ENCODE measurements at places on chromosomes 16 and 17.

DNA sequence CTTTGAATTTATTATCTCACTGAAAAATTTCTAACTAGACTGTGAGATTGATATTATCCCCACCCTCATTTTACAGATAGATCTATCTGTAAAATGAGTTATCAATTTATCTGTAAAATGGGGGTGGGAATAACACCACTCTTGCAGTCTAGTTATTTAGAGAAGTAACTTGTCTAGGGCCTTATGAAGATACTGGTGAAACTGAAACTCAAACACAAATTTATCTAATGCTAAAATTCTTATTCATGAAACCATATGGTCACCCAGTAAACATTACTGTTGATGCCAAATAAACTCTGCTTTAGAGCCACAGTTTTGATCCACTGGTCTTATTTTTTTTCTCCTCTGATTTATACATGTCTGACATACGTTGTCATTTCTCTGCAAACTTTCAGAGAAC, 52.1 kb upstream of the SMIM36 start:
- DNase-seq: no peak

DNA sequence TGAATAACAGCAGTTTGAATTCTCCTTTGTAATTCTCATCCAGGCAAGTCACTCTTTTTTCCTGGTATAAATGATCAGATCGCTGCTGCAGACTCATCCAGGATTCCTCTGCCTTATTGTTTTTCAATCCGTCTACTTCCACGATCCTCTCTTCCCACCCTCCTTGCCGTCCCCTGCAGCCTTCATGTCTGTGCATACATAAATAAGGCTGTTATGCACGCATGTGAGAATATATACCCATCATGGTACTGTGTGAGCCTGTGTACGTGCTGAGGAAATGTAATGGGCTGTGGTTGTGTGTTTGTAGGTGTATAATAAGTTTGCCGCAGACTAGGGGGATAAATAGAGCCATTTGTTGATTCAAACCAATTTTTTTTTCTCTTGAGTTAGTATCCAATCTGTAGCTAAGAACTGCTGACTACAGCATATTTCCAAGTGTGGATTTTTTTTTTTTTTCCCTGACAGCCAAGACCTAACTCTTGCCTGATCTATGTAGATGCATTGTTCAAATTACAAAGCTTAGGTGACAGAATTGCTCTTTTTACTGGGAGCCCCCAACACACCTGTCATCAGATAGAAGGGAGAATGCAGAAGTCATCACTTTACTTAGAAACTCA, 62.2 kb downstream of the RBFOX1 start:
- DNase-seq: no peak

DNA sequence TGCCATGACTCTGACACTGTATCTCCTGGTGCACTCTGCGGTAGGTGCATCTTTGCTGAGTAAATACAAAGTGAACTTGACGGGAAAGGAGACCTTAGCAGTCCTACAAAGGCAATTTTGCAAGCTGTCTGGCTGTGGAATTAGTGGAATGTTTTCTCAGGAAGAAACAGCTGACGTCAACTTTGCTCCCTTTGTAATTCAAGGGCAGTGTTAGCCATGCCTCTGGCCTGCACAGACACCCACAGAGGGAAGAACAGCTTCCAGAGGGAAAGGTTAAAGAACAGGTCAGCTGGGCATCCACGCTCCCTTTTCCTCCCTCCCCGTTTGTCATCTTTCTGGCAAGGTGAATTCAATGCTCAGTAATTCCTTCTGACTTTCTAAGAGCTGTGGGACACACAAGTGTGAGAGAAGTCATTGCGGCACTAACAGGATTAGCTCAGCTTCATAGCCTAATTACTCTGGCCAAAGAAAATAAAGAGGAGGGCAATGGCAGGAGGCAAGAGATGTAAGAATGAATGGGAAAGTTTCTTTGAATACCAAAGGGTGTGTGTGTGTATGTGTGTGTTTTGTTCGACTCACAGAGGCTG, 476.9 kb upstream of the GOT2 start:
- DNase-seq: peak; percentile 2

DNA sequence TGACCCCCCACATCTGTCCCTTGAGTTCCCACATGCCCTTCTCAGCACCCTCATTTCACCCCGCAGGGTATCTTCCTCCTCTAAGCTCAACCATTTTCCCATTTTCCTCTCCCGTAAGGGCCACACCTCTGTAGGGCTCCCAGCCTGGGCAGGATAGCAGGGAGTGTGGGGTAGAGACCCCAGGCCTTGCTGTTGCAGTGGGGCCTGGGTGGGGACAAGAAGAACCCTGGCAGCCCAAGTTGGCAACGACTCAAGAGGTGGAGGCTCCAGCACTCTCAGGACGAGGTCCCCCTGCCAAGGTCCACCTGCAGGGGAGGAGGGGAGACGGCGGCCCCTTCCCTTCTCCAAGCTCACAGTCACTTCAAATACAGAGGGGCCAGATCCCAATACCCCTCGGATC, 2.0 kb upstream of the TMEM92 start:
- no peak for DNase-seq

- DNase-seq: no peak
These were observed 143.7 kb downstream of the PMP22 start for GRCh38 chr17:15121426-15121825.

DNA sequence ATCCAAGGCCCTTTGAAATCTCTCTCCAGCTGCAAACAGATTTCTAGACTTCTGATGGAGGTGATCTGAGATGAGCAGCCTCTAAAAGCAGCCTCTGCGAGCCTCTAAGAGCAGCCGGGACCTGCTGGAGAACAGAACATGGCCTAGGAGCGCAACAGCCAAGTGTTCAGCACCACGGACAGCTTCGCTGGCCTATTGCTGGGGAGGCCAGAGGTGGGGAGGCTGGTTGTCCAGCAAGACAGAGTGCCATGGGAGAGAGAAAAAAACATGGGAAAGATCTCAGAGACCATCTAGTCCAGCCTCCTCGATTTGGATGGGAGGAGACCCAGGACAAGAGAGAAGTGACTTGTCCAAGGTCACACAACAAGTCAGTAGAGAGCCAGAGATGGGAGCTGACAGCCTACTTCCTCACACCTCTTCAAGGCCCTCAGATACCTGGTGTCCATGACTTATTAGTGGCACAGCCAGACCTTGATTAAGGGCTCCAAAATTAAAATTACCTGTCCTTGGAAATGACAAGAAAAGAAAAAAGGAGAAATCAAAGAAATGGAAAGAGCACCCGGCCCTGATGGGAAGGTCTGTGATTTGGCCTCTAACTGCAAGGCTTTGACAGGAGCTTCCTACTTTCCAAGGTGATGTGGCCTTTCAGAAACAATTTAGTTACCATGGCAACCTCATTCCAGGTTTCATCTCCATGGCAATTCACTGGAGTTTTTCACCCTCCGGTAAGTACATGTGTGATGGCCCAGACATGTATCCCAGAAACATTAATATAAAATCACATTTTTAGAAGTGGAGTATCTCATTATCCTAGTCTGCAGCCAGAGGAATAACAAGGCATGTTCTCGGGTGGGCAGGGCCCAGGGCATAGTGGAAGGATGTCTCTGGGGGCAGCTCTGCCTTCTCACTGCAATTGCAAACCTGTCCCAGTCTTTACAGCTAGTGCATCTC, 14.5 kb downstream of the RPRML start:
- DNase-seq: no peak

DNA sequence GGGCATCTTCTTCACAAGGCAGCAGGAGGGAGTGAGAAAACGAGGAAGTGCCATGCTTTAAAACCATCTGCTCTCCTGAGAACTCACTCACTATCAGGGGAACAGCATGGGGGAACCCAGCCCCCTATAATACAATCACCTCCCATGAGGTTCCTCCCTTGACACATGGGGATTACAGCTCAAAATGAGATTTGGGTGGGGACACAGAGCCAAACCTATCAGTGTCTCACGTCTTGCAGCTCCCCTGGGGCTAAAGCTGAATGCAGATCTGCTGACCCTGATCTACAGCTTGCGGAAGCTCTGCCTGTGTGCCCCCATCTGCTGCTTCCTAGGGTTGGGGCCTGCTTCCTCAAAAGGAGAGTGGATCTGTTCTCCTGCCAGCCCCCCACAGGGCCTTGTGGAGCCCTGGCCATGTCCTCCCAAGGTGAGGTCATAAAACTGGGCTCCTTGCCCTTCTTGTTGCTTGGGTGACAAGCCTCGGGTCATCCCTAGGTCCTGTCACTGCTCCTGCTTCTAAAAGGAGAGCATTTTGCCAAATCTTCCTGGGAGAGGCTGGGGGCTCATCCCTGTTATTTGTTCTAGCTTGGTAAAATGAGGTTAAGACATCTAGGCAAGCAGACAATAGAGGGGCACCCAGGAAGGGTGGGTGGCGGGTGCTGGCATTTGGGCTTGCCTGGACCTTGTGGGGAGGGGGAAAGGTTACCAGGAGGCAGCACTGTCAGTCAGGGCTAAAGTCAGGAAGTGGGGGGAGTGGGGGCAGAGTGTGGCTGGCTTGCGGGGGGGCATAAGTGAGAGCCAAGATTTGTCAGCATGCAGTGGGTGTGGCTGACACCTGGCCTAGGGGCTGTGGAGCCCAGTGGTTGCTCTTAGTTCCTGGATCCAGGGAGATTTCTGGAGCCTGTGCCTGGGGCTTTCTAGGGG, 16.0 kb downstream of the KRT33A start:
- DNase-seq: no peak

DNA sequence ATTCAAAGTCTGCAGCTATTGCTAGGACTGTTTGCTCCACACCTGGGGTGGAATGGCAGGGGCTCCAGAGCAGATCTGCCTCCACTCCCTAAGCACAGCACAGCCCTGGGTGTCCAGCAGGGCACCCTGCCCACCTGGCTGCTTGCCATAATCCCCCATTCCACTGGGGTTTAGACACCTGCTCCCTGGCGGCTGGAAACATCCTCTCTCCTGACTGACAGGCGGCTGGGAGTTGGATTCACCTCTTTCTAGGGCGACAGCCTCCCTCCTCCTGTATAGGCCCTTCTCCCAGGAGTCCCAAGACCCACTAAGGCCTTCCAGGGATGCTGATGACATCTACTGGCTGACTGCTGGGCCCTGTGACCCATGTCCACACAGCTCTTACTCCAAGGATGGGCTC, 18.0 kb downstream of the HDAC5 start:
- no peak for DNase-seq

- DNase-seq: no peak
These were observed 256.6 kb upstream of the KCNJ16 start for GRCh38 chr17:69818467-69818866.

DNA sequence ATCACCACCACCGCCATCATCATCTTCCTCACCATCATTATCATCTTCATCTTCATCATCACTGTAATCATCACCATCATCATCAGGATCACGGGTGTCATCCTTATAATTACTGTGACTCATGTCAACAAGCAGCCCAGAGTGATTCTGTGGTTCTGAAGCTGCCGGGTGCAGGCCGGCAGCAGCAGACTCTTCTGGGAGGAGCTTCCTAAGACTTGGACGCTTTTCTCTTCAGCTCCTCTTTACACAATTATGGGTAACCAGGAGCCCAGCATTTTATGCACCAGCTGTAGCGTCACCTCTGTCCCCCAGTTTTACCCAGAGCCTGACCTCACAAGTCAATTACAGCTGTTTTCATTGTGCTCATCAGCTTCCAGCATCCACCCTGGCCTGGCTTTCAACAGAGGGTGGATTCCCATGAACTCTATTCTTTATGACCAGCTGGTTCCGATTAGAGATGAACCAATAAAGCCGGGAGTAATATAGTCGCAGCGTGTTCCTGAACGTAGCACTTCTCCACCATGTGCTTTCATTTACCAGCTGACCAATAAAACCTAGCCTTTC, 275.8 kb downstream of the FOXL1 start:
- DNase-seq: no peak

DNA sequence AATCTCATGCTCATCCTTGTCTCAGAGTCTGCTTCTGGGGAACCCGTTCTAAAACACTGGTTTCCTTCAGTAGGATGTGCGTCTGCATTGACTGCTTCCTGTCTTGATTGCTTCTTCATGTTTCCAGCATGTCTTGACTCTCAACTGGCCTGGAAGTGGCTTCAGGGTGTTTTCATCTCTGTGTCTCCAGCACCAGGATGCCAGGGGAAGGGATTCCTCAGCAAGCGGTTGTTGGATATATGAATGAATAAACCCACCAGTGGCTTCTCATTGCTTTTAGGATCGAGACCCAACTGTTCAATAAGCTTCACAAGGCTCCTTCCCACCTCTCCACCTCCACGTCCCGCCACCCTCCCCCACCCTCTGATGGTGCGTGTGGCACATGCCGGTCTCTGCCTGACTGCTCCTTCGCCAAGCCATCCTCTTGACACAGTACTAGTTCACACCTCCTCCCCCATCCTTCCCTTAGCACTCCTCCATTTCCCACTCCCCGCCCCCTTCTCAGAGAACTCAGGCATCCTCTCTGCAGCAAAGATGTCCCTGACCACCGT, 14.1 kb upstream of the TNS4 start:
- DNase-seq: no peak

GRCh38 chr17:2259769-2260536, 43.6 kb downstream of the SMG6 start:
- DNase-seq: no peak

GRCh38 chr16:54140057-54140787, 146.4 kb downstream of the IRX3 start:
- DNase-seq: no peak

DNA sequence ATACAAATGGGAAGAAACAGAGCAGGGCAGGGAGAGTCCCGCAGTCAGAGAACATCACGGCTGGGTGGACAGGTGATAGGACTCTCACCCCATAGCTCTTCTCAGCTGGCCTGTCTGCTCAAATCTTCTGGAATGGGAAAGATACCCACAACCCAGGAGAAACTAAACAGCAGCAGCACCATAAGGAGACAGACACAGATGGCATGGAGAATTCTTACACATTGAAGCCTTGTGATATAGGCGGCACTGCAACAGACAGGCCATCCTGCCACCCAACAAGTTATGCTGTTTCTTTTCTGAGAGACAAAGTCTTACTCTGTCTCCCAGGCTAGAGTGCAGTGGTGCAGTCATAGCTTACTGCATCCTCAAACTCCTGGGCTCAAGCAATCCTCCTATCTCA, 8.6 kb upstream of the ANKRD40CL start:
- no peak for DNase-seq

- no peak for DNase-seq
These were observed 34.3 kb downstream of the IL4R start for GRCh38 chr16:27347930-27348685.

DNA sequence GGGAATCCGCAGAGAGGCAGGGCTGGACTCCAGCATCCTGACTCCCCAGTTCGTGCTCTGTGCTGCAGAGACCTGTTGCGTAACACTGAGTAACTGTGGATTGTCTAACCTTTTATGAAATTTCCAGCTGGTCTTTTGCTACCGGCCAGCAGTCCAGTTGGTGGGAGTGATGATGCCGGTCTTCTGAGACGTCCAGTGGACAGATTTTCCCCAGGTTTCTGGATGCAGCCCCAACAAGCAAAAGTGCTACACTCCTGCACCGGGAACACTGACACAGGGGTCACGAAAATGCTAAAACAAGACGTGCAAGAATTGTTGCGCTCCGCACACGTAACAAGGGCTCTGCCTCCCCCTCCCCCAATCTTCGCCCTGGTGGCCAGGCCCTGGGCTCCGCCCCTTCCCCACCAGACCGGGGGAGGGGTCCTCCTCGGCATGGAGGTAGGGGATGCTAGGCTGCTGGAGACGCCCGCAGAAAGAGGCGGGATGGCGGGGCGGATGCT, 701 bp upstream of the MRC2 start:
- DNase-seq: no peak

Data from COLO829 (cell line).